SK-MEL-5 (cell line): ENCODE measurements at places on chromosomes 5 and 9. TPM values are rescaled to one million over a fixed set of nuclear protein-coding genes. Genes with fewer than 3 reads are reported as not detected.
A peak's percentile ranks its signal among the peaks of the same experiment; 100 is the strongest.

GRCh38 chr5:181217111-181217802 lies 5.8 kb upstream of the TRIM41 start:
- DNase-seq = peak; percentile 62

DNA sequence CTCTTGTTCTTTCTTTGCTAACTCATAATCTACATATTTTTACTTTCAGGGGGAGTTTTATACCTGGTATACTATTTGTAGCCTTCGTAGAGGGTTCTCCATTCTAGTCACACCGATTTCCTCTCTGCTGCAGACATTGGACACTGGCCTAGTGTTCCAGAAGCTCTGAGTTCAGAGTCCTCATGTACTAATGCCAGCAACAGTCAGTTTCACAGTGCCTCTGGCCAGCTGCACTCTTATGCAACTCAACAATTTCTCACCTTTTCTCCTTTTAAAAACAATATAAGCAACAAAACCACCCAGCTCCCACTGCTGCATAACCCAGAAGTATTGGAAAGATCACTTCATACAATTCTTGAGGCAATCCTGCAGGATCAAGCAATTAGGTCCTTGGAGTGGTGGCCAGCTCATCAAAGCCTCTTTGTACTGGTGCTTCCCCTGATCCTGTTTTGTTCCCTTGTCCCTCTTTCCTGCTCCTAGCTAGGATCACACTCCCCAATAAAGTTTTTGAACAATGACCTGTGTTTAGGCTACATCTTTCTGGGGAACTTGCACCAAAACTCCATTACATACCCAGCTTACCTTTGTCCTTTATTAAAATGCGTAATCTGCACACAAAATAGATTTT lies 98.1 kb upstream of the TUT7 start:
- DNase-seq = peak; percentile 22

GRCh38 chr5:130476325-130476724 lies 572.1 kb downstream of the CHSY3 start:
- DNase-seq = no peak

GRCh38 chr5:175444060-175444904 lies at the start of gene DRD1:
DRD1 (minus strand) TSS chr5:175444182; CDS start chr5:175443099, 1,083 bp downstream.
- peak; percentile 9 for DNase-seq

DNA sequence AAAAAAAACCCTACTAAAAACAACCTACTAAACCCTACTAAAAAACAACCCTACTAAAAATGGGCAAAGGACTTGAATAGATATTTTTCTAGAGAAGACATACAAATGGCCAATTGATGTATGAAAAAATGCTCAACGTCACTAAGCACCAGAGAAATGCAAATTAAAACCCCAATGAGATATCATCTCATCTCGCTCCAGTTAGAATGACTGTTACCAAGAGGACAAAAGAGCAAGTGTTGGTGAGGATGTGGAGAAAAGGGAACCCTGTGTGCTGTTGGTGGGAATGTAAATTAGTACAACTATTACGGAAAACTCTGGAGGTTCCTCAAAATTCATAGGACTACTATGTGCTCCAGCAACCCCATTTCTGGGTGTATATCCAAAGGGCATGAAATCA lies 10.8 kb downstream of the SDHA start:
- no peak for DNase-seq

- DNase-seq = no peak
Observed at GRCh38 chr5:13860146-13860545, 84.3 kb downstream of the DNAH5 start.

GRCh38 chr5:40680741-40681362 lies 1.1 kb downstream of the PTGER4 start:
- DNase-seq = no peak

DNA sequence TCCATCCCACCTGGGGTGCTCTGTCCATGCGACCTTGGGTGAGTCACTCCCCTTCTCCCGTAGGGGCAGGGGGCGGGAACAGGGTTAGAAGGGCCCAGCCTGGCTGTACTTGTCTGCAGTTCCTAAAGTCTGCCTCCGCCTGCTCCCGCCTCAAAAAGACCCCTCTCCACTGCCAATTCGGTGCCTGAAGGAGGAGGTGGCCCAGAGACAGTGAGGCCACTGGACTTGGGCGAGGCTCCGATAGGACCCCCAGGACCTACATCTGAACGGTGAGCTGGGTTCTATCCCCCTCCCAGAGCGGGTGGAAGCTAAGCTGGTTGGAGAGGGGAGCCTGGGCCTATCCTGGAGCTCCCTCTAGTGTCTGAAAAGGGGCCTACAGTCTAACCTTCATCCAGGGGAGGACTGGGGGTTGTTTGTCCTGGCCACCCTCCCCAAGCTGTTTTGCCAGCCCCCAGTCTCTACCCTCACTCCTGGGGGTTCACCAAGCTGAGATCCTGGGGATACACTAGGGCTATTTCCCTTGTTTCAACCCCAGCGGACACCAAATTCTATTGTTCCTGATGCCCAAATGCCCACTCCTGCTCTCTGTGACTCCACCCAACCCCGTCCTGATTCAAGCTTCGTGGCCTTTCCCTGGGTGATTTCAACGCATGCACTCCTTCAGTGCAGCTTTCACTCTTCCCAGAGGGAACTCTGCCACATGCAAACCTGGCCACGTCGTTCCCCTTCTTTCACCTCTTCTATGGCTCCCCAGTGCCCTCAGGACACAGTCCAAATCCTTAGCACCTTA lies 6.1 kb upstream of the CRB2 start:
- peak; percentile 75 for DNase-seq

GRCh38 chr9:115162946-115163345 lies 45.0 kb upstream of the TNC start:
- DNase-seq = no peak

- no peak for DNase-seq
Observed at GRCh38 chr5:137695651-137696428, 40.0 kb downstream of the KLHL3 start.

GRCh38 chr5:88657906-88658775 lies 224.8 kb downstream of the MEF2C start:
- DNase-seq = no peak

DNA sequence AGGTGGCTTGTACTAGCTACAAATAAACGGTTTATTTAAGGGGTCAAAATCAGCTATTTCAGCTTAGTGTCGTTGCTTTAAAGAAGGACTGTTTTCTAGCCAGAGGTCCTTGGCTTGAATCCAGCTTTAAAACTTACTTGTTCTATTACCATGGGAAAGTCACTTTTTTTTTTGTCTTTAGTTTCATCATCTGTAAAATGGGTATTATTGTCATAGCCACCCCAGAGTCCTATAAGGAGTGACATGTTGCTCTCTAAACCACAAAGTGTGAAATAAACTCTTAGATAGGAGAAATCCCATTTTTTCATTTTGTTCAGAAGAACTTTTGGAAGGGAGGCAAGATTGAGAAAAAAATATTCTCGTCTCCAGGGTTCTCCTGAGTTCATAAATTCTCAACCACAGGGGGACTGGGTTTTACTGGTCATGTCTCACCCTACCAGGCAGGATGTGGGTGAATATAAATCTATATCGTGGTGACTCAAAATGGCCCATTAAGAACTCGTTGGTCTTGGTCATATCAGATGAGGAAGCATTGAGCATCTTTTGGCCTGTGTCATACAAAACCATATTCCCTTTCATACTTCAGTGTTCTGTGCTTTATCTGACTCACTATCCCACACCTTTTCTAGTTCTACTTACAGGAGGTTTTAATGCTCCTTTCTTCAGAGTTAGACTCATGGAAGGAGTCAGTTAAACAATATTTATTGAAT lies 202.7 kb upstream of the NR3C1 start:
- DNase-seq = no peak

DNA sequence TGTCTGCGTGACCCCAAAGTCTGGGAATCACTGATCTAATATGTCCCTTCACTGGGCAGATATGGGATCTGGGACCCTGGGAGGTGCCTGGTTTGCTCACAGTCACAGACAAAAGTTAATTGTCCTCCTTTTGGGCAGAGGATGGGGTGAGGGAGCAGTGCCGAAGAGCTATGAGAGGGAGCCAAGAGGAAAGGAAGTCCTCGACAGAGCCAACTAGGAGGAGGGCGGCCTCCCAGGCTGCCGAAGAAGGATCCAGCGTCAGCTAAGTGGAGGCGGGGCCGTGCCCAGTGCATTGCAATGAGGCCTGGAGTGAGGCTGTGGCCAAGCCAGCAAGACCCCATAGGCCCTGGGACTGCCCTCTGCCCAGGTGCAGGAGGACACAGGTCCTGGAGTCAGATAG lies 11.4 kb downstream of the AIF1L start:
- DNase-seq = peak; percentile 32

DNA sequence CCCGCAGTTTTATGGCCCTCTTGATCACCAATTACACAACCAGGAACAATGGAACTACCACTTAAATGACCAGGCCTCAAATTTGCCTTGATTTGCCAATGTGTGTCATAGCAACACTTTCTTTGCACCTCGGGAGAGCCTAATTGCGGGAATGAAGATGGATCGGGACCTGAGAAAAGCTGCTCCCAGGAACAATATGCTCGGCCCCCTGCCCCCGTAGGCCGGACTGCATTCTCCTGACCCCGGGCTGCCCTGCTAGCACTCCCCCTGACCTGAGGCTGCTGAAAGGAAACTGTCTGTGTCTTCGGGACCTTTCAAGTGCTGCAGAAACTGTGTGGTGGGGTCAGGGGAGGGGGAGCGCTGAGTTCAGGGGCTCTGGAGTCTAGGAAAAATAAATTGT lies 294.3 kb upstream of the IRX1 start:
- DNase-seq = no peak

GRCh38 chr5:174046558-174046957 lies 1.1 kb downstream of the NSG2 start:
- no peak for DNase-seq

- no peak for DNase-seq
Observed at GRCh38 chr5:79136618-79137017, 25.0 kb downstream of the BHMT start.

GRCh38 chr9:111728617-111729366 lies 65.9 kb downstream of the SHOC1 start:
- no peak for DNase-seq

GRCh38 chr5:170418736-170419135 lies 29.6 kb upstream of the KCNMB1 start:
- no peak for DNase-seq

DNA sequence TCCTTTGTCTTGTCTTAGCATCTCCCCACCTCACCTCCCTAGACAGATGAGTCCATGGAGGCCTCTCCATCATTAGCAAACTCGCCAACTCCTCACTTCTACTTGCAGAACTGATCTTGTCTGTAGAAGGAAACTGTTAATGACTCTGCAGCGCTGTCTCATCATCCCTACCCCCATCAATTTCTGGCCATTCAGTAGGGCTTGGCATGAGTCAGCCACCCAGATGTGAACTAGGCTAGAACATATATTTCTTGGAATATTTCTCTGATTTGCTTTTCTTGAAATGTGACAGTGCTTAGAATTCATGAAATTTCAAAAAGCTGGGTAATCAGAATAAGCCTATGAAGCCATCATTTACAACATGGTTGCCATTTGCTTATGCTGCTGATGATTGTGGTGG lies 1125.0 kb upstream of the DMAC1 start:
- no peak for DNase-seq

GRCh38 chr5:96871027-96871399 lies 5.3 kb upstream of the ERAP2 start:
- no peak for DNase-seq

- no peak for DNase-seq
Observed at GRCh38 chr5:60851626-60852025, 7.6 kb upstream of the ELOVL7 start.

GRCh38 chr9:117612317-117612716 lies 91.9 kb upstream of the TLR4 start:
- no peak for DNase-seq

- DNase-seq = no peak
Observed at GRCh38 chr5:55749387-55749786, 11.5 kb downstream of the DDX4 start.

DNA sequence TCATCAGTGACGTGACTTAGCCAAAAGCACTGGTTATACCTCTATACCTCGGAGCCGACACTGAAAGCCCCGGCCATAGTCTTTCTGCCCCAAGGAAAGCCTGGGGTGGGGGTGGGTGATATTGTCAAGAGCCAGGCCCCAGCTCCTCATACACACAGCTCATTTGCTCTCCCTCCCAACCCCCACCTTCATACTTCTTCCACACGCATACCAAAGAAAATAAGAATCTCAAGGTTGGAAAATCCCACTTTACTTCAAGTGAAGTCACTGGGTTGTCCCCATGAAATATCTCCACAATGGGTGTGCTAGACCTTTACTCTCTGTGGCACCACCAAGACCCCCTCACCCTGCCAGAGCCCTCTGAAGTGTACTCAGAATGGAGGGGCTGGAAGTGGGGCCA lies 27.1 kb upstream of the MGAT1 start:
- DNase-seq = no peak

DNA sequence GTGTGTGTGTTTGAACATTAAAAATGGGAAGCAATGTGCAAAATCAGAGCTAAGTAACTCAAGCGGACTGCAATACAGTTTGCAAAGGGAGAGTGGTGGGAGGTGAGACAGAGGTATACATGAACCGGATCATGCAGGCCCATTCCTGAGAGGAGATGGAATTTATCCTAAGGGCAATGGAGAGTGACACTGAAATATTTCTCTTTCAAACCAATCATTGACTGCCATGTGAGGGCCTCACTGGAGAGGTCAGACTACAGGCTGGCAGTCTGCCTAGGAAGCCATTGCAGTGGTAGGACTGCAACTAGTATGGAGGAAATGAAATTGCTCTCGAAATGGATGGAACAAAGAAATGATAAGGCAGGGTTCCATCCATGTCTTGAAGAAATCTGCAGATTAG lies 34.8 kb downstream of the TNFSF15 start:
- DNase-seq = no peak

DNA sequence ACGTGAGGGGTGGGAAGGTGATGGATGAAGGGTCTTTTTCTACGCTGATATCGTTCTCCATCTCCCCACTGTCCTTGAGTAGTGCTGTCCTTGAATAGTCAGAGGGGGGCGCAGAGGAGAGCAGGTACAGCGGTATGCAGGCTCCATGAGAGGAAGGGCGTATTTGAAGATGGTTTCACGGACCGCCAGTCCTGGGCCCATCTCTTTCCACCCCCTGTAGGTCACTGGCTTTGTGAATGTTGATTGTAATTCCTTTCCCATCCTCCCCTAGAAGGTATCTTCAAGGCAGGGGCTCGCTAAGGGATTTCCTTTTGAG lies 40.8 kb upstream of the DAB2IP start:
- DNase-seq = no peak

GRCh38 chr9:126802318-126803059 lies 2.4 kb upstream of the ZBTB43 start:
- DNase-seq = no peak

GRCh38 chr5:128765448-128766061 lies 199.7 kb upstream of the SLC27A6 start:
- no peak for DNase-seq

The SLC6A19 gene
- not detected in 2 replicates for total RNA-seq

The SLC24A2 gene
- 0.03 TPM in 1 of 2 replicates, not detected in the other for total RNA-seq

The PIK3R1 gene
- total RNA-seq = 60.0 and 64.6 TPM in 2 replicates

The SHISAL2B gene
- total RNA-seq = not detected in 2 replicates

The C9orf153 gene
- 0.98 TPM in 1 of 2 replicates, not detected in the other for total RNA-seq

The GTF2H2C gene
- 55.9 and 62.2 TPM in 2 replicates for total RNA-seq

The CDKN2A gene
- not detected in 2 replicates for total RNA-seq

The IFNK gene
- total RNA-seq = not detected in 2 replicates

The KIF20A gene
- 35.9 and 41.7 TPM in 2 replicates for total RNA-seq

The NUTM2F gene
- total RNA-seq = not detected in 2 replicates

The SYNPO gene
- not detected in 2 replicates for total RNA-seq

The EQTN gene
- total RNA-seq = not detected in 2 replicates

The MAMDC4 gene
- 0.80 and 1.3 TPM in 2 replicates for total RNA-seq
